ENCODE measurements at places on chromosomes 7 and 10.

GRCh38 chr10:42975005-42975493 lies 101.8 kb upstream of the RET start:
- DNase-seq = no peak

GRCh38 chr7:121000081-121000983 lies 11.8 kb downstream of the CPED1 start:
- DNase-seq = no peak

DNA sequence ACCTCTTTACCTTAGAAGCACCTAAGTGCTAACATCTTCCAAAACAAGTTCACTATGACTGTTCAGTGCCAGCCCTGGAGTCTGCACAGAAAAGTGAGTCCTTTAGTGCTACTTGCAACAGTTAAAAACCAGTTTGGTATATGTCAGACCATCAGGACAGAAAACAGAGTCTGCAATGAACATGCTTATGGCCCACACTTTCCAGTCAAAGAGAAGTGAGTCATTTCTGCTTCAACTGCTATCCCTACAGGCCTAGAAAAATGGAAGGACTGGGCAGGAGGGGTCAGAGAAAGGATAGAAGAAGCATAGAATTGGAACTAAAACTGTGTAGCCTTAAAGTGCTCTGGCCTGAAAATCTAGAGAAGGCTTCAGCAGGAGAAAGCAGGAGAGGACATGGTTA lies 108.0 kb downstream of the PDE1C start:
- DNase-seq = no peak

GRCh38 chr7:138047907-138048306 lies 28.4 kb upstream of the AKR1D1 start:
- DNase-seq = no peak

DNA sequence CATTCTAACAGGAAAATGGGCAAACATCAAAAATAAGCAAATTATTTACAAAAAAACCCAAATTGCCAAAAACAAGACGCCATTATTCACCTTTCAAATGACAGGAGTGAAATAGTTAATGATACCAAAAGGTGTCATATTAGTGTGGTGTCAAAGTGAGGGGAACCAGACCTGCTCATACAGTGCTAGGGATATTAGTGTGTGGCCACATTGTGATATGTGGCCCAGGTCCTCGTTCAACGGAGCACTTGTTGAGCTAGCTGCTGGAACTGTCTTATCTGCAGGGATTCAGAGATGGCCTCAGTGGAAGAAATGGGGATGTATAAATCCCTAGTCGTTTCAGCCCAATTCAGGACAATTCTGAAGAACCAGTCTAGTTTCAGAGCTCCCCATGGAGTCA lies 41.2 kb downstream of the GPR85 start:
- DNase-seq = no peak

- no peak for DNase-seq
These were observed 5.2 kb upstream of the PRDX3 start for GRCh38 chr10:119183664-119184412.

DNA sequence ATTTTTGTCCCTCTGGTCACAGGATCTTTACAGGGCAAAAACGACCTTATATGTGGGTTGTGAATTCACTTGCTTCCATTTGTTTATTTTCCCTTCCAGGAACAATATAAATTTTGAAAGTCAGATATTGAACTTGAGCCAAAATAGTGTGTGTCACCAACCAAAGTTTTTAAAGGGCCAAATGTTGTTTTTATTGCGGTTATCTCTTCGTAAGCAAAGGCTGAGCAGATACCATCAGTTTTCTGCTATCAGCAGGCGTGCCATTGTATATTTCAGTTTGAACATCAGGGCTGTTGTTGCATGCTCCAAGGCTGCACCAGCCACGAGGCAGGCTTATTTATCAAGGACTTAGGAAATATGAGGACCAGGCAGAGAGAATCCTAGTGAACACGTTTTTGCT lies 160.3 kb downstream of the PAXIP1 start:
- no peak for DNase-seq

GRCh38 chr7:8455426-8455825 lies 22.0 kb downstream of the NXPH1 start:
- DNase-seq = no peak

GRCh38 chr7:73727952-73728351 lies 8.5 kb upstream of the STX1A start:
- DNase-seq = no peak

- DNase-seq = no peak
These were observed 51.3 kb upstream of the SEPTIN7 start for GRCh38 chr7:35749556-35749955.

DNA sequence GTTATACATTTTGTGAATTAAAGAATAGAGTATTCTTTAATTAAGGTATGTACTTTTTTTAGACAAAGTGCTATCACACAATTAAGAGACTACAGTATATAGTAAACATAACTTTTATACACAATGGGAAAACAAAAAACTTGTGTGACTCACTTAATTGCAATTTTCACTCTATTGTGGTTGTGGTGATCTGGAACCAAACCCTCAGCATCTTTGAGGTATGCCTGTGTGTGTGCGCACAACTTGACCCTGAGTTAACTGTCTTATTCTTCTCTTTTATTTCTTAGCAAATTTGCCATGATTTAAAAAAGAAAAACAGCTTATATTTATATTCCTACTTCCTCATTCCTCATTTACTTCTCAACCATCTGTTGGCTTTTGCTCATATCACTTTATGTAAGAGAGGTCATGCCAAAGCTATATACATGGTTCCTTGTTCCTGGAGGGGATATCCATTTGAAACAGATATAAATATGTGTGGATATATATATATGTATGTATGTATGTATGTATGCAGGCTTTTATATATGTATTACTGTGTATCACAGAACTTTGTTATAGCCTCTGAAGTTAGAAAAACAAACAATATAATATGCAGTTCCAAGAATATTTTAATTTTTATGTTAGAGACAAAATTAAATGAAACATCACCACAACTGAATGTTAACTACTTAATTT lies 259.5 kb upstream of the HGF start:
- no peak for DNase-seq

- no peak for DNase-seq
These were observed 46.0 kb upstream of the TRIM8 start for GRCh38 chr10:102598243-102598642.

- DNase-seq = no peak
These were observed 2.2 kb upstream of the ATP6V0E2 start for GRCh38 chr7:149871576-149871975.

GRCh38 chr7:24728503-24729364 lies 28.5 kb downstream of the GSDME start:
- DNase-seq = no peak

DNA sequence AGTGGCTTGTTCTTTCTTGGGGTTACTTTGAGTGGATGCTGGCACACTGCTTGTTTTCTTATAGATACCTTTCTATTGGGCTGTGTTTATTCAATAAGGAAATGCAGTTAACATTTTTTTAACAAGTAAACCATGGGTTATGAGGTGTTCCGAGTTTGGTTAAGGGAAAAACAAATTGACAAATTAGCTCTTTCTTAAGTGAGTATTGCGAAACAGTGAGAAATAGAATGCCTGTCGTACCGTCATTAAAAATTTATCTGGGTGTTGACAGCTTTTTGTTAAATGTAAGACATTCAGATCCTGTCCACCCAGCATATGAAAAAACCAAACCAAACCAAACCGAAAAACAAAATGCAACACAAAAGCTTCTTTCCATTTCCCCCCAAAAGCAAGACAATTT lies 6.2 kb downstream of the CUX1 start:
- DNase-seq = no peak

GRCh38 chr10:119029613-119030420 lies at the start of gene NANOS1:
TSS of gene NANOS1 (plus strand) at chr10:119029714. CDS start at chr10:119029802, 88 bp downstream.
- DNase-seq = no peak

DNA sequence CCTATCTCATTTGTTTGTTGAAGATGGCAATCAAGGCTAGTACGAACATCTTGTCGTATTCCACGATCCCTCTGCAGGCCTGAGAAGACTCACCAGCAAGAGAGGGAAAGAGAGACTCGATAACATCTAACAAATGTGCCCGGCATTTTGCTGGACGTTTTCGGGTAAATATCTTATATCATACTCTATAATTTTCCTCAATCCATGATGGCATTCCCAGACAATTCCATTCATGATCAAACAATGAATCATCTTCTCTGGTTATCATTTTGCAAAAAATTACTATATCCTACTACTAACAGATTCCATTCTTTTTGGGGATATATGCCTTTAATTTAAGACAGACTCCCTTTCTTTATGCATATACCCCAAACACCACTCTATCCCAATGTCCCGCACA lies 118.1 kb downstream of the TYW1B start:
- DNase-seq = no peak

GRCh38 chr7:4682621-4683042 lies 537 bp downstream of the FOXK1 start:
- peak; percentile 8 for DNase-seq

DNA sequence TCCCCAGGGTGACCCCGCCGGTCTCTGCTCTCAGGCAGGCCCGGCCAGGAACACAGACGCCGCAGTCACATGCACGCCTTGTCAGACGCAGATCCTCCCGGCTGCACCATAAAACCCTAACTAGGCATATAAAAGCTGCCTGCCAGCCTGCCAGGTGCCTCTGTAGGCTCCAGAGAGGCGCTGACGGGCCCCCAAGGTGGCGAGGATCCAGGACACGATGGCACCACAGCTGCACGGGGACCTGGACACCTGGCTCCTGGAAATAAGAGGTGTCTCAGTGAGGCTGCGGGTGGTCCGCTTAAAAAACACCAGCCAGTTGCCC lies 21.9 kb upstream of the GDF10 start:
- no peak for DNase-seq

GRCh38 chr10:48821692-48822091 lies 117.9 kb downstream of the LRRC18 start:
- no peak for DNase-seq

DNA sequence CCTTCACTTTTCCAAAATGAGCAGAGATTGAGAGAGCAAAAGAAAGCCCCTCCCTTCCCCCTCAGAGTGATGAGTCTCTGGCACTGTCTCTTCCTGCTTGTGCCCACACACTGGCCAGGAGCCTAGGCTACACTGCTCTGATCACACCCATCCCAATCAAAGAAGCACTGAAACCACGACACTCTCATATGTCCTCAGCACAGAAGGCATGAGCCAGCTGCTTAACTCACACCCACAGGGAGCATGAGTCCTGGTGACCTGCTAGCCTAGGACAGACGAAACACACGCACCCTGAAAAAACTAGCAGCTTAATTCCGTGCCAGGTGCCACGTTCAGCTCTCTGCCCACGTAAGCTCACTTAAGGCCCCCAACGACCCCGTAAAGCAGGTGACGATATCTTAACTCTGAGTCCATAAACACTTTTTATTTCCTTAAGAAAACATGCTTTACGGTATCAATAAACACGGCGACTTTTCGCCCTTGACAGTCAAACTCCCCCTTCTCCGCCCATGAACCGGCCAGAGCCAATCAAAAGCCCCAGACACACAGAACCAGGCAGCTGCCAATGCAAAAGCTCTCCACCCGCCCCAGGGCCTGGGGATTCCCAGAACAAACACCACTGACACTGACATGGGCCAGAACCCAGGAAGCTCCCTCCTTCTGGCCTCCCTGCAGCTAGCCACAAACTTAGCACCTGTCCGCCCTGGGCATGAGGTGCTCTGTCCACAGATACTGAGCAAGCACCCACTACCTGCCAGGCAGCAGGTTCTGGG lies 69.0 kb downstream of the TNRC18 start:
- DNase-seq = no peak

- no peak for DNase-seq
These were observed 21.0 kb downstream of the OPTN start for GRCh38 chr10:13120786-13121499.

DNA sequence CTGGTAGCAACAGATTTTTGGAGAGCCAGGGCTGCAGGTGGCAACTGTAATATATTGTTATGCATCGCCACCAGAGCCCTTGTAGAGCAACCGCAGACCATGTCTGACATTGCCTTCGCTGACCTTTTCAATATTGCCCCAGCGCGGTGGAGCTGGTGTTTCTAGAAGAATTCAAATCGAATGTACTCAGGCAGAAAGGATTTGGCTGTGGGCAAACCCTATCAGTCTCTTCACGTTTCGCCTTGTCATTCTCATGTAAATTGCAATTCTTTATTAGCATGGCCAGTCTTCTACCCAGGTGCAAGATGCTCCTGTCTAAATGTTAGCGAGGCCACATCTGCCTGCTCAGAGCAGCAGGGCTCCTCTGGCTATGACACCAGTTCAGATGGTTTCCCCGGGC lies 490.2 kb upstream of the AUTS2 start:
- no peak for DNase-seq

- DNase-seq = no peak
These were observed 496.3 kb downstream of the XPNPEP1 start for GRCh38 chr10:109426987-109427386.

- DNase-seq = no peak
These were observed 599.6 kb upstream of the POT1 start for GRCh38 chr7:125529249-125529648.

DNA sequence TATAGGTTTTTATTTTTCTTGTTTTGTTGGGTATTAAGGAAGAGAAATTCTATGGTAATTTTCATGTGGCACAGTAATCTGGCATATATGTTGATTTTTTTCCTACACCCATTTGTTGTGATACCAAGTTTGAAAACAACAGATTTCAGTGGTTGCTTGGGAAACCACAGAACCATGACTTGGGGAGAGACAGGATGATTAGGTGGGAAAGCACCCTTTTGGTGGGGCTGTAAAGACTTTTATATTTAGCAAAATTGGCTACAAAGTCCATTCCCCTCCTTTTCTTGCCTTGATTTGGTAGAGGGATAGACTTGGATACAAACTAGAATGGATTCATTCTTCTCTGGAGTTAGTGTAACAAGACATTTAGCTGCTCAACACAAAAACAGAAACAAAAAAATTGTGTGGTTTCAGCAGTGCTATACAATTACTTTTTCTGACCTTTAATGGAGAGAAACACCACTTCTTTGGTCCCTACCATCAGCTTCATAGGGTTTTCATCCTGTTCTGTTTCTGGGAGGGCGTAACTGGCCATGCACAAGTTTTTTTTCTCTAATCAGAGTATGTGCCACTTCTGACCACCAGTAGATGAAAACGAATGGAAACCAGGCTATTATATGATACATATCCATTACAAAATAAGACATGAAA lies 52.7 kb downstream of the FIGNL1 start:
- no peak for DNase-seq

DNA sequence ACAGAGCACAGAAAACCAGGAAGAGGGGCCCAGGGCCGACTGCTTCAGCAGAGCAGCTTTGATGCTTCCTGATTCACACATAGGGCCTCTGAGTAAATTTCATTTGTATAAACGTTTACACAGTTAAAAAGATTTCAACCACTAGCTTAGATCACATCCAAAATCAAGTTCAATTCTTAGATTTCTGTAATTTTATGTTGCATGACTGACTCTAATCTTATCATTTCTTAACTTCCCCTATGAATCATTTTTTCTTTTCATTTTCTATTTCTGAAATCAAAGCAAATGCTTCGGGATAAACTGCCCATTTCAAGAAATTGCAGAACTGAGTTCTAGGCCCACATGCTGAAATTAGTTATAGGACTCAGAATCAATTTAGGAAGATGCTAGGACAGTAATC lies 224.7 kb downstream of the INHBA start:
- DNase-seq = no peak

- no peak for DNase-seq
These were observed 238.3 kb downstream of the AGMO start for GRCh38 chr7:15323550-15323949.

Measured in stimulated activated CD8-positive, alpha-beta memory T cell treated with anti-CD3 and anti-CD28 coated beads, Interleukin-4, amount 100 ng/mL, for 1 hour (primary cell).